Activated T-helper 1 cell treated with Interleukin-2 at 50 U/mL for 16 hours (primary cell): ENCODE measurements at places on chromosomes 13 and 19.

- no peak for DNase-seq
These were observed 1.1 kb downstream of the VSTM1 start for GRCh38 chr19:54062643-54063042.

GRCh38 chr13:86892330-86892729, 778.8 kb upstream of the SLITRK5 start:
- DNase-seq = no peak

DNA sequence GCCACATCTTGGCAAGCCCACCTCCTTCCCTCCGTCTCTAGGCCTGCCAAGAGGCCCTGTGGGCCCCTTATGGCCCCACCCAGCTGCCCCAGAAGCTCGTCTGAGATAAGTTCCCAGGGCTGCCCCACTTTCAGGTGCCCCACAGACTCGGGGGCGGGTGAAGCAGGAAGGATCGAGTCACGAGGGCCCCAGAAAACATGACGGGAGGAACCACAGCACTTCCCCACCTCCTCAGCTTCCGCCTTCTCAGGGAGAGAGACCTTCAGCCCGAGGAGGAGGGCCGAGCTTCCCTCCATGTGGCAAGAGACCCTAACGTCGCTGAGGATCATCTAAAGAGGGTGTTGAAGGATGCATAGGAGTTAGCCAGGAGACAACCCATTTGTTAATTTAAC, 4.5 kb upstream of the IL12RB1 start:
- DNase-seq = peak; percentile 66

- no peak for DNase-seq
These were observed 78.9 kb downstream of the LNX2 start for GRCh38 chr13:27541386-27541785.

- DNase-seq = no peak
These were observed 60.6 kb downstream of the LRCH1 start for GRCh38 chr13:46613409-46614049.

GRCh38 chr19:18274781-18275356, 617 bp upstream of the IQCN start:
- no peak for DNase-seq

DNA sequence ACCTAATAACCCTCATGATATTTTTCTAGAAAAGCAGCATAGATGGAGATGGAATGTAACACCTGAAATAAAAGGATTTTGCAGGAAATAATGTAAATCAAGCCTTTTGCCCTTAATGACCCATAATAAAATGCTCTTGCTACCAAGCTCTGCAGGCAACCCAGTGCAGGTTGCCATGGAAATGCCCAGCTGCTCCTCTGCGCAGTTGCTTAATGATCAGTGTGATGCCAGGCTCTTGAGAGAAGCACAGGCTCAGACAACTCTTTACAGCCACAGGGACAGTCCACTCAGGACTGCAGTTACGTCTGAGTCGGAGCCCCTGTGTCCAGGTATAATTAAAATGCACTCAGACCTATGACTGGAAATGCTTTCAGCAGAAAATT, 165.5 kb downstream of the LACC1 start:
- no peak for DNase-seq

DNA sequence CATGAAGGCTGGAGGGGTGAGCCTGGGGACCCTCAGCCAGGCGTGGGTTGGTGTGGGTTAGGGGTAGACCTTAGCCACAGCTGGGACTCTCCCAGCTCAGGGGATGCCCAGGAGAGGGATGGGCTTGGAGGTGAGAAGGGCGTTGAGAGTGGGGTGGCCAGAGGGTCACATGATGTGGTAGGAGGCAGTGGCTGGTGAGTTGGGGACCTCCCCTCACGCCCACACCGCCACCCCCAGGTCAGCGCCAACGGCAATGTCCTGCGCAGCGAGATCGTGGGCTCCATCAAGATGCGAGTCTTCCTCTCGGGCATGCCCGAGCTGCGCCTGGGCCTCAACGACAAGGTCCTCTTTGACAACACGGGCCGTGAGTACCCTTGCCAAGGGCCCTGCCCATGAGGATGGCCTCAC, 28.5 kb downstream of the AP1M1 start:
- no peak for DNase-seq

DNA sequence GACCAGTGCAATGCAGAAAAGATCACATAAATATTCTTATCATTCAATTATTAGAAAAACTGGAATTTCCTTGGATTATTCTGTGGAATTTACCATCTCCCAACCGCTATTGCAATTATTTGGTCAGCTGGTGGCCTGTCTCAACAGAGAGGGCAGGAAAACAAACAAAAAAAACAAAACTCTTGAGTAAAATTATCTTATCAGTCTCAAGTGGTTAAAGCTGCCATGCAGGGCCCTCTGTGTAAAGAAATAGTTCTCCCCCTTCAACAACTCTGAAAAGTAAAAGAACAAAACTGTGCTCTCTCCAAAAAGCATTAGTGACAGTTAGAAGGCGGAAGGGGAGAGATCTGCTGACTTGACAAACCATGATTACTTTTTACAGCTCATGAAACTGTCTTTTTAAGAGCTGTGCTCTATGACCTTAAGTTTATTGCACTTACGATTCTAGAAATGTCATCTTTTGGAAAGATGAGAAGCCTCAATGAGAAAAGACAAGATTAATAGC, 152.3 kb downstream of the DLEU7 start:
- DNase-seq = no peak

DNA sequence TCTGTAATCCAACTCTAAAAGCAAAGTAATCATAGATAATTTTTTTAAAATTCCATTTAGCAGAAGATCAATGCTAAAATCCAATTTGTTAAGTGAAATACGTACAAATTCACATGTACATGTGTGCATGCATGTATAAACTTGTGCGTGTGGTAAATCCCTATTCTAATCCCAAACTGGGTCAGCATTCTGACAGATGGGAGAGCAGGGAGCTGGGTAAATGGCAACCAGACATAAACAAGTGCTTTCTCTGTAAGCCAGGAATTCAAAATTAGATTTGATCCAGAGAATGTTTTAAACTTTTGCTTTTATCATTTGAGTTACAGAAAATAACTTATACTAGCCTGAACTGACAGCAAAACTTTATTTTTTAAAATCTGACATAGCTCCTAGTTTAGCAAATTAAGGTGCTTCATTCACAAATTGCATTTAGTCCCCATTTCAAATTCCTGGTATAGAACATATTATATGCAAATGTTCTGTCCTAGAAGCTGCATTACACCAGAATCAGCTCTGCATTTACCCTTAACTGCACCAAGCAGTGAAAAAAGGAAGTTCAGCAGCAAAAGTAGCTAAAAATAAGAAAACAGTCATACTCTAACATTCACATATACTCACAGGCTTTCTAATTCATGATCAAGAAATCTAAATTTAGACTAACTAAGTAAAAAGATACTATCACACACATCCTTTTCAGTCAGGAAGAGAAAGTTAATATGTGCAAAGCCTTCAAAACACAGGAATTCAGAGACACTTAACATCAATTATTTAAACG, 32.6 kb downstream of the UBL3 start:
- DNase-seq = no peak

DNA sequence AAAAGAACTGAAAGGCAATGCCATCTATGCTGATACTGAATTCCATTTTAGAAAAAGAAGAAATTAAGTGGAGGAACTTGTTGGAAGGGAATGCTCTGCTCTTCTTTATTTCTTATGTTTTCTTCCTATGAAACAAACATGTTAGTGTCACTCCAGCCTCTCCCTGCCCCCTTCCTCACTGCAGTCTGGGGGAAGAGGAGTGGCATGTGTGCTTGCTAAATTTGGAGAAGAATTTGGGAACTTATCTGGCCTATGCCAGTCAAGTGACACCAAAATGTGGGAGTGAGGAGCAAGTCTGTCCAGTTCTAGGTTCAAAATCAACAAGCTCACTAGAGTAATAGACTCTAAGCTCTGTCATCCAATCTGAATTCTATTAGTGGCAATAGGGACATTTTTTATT, 214.6 kb downstream of the RBM26 start:
- no peak for DNase-seq

DNA sequence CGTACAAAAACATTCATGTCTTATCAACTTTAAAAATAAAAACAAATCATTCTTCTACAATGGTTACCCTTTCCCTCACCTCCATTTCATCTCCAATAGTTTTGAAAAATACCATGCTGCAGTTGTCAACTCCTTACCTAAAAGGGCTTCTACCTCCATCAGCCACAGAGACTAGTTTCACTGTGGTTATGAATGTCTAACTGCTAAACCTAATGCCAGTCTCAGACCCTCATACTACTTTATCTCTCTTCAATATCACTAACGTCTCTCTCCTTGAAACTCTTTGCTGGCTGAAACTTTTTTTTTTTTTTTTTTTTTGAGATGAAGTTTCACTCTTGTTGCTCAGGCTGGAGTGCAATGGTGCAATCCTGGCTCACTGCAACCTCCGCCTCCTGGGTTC, 27.1 kb downstream of the LNX2 start:
- DNase-seq = no peak

DNA sequence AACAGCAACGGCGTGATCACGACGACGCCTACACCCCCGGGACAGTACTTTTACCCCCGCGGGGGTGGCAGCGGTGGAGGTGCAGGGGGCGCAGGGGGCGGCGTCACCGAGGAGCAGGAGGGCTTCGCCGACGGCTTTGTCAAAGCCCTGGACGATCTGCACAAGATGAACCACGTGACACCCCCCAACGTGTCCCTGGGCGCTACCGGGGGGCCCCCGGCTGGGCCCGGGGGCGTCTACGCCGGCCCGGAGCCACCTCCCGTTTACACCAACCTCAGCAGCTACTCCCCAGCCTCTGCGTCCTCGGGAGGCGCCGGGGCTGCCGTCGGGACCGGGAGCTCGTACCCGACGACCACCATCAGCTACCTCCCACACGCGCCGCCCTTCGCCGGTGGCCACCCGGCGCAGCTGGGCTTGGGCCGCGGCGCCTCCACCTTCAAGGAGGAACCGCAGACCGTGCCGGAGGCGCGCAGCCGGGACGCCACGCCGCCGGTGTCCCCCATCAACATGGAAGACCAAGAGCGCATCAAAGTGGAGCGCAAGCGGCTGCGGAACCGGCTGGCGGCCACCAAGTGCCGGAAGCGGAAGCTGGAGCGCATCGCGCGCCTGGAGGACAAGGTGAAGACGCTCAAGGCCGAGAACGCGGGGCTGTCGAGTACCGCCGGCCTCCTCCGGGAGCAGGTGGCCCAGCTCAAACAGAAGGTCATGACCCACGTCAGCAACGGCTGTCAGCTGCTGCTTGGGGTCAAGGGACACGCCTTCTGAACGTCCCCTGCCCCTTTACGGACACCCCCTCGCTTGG, 966 bp downstream of the JUNB start:
- peak; percentile 69 for DNase-seq

GRCh38 chr13:49858178-49858856, 65.8 kb upstream of the KPNA3 start:
- DNase-seq = no peak

DNA sequence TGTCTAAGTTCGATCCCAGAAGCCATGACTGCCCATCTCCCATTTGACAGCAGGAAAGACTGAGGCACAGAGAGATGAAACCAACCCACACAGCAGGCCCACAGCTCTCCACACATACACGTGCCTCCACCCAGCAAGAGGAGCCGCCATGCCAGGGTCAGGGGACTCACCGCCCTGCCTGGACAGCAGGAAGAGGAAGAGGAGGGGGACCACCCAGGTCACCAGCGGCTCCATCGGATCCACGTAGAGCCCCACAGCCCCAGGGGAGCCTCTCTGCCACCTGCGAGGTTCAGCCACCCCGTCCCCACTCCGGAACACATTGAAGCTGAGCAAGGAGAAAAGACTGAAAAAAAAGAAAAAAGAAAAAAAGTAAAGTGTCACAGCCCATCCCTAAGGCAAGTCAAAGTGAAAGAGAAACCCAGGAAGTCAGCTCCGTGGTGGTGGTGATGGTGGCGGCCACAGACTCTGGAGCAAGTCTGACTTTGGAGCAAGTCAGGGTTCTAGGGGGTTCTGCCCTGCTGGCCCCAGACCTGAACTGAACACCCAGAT, at the start of gene IL12RB1:
TSS of gene IL12RB1 (minus strand) at position 345 of the 549 bp plus-strand sequence. CDS start at position 234, 111 bp downstream.
- DNase-seq = no peak

DNA sequence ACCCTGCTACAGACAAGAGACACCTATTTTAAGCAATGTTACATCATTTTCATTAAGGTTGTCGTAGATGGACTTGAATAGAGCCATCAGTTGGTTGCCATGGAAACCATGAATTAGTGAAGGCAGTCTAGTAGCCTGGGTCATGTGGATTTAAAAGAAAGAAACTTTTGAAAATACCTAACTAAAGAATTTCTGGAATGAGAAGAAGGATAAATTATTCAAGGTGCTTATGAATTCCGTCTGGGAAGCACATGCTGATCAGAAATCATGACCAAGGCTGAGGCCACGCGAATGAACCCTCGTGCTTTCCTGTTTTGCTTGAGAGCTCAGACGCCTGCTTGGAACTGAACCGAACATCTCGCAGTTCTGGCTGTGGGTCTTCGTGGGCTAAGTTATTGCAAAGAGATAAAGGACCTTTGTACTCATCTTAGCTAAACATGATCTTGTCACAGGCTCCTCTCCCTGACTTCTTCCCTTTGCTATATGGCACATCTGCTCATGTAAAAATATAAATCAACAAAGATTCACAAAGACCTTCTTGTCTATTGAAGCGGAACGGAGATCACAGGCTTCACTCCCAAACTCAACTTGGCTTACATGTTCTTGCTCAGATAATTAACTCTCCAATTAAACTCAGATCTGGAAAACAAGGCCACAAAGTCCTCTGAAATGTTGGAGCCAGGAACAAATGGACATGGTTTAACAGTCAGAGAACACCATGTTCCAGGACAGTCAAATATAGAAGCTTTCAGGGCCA, 140.2 kb downstream of the NUFIP1 start:
- no peak for DNase-seq

DNA sequence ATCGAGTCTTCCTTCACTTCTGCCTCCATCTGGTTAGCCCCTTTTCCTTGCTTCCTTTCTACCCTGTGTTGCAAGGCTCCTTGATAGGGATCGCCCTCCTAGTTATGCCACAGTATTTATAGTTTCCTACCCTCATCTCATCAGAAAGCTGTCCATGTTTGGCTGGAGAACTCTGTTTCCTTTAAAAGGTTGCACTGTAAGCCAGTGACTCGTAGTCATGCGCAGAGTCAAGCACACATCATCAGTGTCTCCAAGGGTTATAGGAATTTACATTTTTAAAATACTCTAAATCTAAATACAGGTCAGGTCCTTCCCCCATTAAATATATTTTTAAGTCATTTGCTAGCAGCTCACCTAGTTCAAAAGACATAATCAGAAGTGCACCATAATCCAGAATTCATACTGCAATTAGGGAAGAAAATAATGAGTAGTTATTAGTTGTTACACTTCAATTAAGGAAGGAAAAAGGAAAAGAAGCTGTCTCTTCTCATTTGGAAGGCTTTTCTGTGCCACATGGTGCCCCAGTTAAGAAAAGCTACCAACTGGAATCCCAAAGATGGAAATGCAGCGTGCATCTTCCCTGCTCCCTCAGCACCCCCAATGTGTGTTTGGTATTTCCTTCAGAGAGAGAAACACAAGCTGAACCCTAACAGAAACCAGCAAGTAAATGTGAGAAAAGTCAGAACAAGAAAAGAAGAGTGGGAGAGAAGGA, 81.0 kb downstream of the GPR12 start:
- DNase-seq = no peak

- no peak for DNase-seq
These were observed 27.3 kb upstream of the MPHOSPH8 start for GRCh38 chr13:19606152-19606551.
